ENCODE measurements at places on chromosomes 3 and 15.
A peak's percentile ranks its signal among the peaks of the same experiment; 100 is the strongest.

DNA sequence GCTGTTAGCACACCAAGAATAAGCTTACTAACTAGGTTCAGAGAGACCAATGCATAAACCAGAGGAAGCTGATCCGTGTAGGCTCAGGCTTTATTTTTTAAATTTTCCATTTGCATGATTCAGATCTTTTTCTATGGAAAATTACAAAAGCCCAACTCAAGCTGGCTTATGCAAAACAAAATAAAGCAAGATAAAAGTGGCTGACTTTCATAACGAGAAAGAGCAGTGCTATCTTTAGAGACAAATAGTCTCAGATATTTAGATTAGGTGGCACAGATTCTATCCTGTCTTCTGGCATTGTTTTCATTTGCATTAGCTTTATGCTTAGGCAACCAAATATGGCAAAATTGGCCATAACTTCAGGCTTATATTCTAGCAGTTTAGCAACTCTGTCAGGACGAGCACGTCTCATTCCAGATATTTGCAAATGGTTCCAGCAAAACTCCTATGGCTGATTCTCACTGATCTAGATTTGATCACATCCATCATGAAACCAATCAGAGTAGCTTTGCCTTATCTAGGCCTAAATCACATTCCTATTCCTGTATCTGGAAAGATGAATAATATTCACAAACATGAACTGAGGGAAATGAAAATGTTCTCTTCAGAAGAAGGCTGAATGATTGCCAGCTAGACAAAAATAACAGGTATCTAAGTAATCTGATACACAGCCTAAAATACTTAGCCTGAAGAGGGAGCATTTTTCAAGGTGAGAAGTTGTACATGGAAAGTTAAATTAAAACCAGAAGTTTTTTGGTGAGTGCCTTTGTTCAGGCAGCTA is 216.4 kb upstream of the DPPA4 start:
- DNase-seq = no peak

DNA sequence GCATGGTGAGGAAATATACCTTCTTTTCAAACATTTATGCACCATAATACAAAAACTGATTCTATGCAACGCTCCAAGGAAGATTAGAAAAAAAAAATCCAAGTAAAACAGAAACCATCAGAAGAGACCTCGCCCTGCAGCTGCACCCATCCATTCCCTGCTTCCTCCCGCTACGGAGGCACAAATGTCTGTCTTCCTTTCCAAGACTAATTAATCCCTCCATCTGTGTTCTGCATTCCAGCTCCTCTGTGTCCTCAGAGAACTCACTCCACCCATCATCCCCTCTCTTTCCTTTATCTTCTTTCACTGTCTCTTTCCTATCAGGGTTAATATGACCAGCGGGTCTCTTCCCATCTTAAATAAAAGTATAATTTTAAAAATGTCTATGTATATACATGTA is 196.1 kb downstream of the ADAMTSL3 start:
- no peak for DNase-seq

DNA sequence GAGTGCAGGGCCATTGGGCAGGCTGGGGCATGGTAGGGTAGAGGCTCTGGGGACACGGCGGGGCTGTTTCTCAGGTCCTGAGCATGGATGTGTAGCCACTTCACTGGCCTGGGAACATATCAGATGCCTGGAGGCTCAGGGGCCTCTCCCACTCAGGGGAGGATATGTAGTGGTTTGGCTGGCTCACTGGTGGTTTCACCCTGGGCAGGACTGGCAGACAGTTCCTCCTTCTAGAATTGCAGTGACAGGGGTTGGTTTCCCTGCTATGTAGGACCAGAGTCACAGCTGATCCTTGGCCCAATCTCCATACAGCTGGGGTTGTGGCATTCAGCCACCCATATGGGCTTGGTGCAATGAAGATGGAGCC is 4.8 kb upstream of the ARHGAP31 start:
- no peak for DNase-seq

DNA sequence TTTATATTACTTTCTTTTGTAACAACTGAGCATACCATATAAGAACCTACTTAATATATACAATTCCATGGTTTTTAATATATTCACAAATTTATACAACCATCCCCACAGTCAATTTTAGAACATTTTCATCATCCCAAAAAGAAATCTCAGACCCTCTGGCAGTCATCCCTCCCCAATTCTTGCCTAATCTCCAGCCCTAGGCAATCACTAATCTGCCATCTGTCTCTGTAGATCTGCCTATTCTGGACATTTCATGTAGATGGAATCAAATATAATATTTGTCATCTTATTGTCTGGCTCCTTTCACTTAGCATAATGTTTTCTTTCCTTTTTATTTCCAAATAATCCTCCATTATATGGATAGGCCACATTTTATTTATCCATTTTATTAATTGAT is 92.5 kb downstream of the LARS2 start:
- no peak for DNase-seq

DNA sequence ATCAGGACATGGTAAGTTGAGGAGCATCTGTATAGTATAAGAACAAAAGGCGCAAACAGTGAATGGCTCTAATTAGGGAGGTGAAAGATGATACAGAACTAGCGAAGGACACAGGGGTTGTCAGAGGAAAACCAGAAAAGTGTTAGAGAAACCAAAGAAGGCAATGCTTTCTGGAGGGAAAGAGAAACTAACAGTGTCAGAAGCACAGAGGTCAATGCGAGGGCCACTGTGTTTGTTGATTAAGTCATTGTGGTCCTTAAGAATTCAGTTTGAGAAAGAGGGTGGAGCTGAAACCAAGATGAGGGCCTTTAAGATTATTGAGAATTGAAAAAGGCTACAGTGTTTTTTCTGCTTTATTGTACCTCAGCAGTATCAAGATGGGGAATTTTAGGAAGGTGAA is 28.8 kb downstream of the ATG7 start:
- DNase-seq = no peak

DNA sequence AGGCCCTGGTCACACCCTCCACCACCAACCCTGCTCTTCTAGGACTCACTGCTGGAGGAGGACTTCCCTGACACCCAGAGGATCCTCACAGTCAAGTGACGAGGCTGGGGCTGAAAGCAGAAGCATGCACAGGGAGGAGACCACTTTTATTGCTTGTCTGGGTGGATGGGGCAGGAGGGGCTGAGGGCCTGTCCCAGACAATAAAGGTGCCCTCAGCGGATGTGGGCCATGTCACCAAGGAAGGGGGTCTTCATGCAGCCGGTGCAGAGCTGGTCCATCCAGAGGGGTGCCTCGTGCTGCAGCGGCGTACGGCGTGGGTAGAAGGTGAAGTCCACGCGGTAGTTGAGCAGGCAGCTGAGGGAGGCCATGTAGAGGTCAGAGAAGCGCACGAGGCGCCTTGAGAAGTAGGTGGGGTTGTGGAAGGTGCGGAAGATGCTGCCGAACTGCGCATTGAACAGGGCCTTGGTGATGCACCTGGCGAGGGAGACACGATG is 9.4 kb downstream of the NT5DC2 start:
- no peak for DNase-seq

DNA sequence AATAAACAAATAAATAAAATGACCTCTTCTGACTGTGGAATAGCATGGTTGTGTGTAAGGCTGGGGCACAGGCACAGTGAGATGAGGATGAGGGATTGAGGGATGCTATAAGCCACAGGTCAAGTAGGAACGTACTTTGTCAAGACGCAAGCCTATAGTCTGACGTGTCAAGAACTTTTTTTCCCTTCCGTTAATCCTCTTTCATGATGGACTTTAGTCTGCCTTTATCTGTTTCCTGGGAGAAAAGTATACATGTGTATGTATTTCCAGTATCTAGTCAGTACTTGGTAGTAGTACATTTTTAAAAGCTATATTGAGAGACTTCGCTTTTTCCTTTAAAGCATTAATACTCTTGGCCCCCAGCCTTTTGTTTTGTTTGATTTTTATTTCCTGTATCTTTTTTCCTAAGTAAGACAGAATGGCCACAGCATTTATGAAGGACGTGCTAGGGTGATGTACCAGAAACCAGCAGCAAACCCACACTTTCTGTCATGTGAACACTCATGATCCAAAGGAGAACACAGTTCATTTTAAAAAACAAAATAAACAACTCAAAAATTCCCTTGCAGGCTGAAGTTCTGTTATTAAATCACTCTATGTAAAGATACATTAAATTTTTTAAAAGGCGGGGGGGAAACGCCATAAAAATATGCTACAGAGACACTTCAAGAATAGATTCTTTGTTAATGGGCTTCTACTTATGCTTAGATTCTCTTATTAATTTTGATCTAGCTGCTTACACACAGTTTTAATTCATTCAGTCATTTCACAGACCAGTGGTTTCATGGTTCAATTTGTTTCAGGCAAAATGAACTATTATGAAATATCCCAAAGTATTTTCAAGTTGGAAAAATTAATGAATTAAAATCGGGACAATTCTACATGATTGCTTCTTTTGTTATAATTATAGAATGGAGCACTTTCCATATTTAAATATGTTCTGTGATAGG is 114.7 kb downstream of the SNRK start:
- DNase-seq = no peak

GRCh38 chr3:47443611-47443995 is 32.1 kb downstream of the SCAP start:
- no peak for DNase-seq

- no peak for DNase-seq
Measured at GRCh38 chr3:161274691-161275298, 53.7 kb downstream of the NMD3 start.

DNA sequence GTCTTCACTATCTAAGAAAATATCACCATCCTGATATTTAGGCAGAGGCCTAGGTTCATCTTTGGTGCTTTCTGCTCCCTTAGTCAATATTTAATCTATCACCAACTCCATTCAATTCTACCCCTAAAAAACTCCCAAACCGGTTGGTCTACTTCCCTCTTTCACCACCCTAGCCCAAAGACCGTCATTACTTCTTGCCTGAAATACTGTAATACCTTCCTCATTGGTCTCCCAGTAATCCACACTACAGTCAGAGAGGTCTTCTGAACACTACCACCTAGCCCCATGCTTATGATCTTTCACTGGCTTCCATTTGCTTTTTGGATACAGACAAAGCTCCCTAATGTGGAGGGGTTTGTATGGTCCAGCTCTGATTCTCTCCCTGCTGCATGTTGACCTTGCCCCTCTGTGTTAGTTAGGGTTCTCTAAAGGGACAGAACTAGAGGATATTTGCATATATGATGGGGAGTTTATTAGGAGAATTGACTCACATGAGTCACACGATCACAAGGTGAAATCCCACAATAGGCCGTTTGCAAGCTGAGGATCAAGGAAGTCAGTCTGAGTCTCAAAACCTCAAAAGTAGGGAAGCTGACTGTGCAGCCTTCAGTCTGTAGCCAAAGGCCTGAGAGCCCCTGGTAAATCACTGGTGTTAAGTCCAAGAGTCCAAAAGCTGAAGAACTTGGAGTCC is 36.4 kb upstream of the ATP2C1 start:
- DNase-seq = no peak

- DNase-seq = no peak
Measured at GRCh38 chr3:177565981-177566380, 368.7 kb upstream of the TBL1XR1 start.

DNA sequence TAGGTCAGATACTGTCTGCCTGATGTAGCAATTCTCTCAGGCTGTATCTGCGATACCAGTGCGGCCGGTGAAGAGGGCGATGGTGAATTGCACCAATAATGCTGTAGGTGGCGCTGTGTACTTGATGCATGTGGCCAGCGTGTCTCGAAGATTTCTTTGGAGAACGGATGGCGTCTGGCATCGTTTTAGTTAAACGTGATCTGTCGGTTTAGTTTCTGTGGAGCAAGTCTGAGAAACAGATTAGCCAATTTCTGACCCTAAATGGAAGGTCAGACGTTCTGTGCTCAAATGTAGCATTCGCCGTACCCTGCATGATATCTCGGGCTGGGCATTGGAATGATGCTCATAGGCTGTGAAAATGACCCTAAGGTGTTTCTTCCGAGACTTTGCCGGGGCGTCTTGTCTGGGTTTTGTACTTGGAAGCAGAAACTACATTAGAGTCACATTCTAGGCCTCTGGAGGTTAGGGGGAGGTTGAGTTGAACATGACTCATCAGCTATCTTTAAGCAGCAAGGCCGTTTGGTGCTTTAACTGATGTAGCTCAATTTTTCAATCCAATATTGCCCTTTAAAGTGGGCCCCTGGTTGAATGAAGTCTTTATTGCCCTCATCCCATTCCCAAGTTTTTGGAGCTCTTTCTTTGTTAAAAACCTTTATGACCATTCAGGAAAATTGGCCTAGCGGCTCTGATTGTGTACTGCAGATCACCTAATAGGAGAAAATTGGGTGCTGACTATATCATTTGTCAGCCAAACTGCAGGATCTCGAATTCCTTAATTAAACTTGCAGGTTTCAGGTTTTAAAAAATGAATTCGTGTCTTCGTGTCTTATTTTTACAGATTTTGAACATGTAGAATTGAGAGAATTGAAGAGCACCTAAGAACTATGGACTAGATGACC is 80.0 kb downstream of the SQOR start:
- no peak for DNase-seq

GRCh38 chr15:40506964-40507571 is 36.3 kb downstream of the CHST14 start:
- DNase-seq = peak; percentile 40

GRCh38 chr3:82978368-82978767 is 1216.9 kb upstream of the GBE1 start:
- DNase-seq = no peak

DNA sequence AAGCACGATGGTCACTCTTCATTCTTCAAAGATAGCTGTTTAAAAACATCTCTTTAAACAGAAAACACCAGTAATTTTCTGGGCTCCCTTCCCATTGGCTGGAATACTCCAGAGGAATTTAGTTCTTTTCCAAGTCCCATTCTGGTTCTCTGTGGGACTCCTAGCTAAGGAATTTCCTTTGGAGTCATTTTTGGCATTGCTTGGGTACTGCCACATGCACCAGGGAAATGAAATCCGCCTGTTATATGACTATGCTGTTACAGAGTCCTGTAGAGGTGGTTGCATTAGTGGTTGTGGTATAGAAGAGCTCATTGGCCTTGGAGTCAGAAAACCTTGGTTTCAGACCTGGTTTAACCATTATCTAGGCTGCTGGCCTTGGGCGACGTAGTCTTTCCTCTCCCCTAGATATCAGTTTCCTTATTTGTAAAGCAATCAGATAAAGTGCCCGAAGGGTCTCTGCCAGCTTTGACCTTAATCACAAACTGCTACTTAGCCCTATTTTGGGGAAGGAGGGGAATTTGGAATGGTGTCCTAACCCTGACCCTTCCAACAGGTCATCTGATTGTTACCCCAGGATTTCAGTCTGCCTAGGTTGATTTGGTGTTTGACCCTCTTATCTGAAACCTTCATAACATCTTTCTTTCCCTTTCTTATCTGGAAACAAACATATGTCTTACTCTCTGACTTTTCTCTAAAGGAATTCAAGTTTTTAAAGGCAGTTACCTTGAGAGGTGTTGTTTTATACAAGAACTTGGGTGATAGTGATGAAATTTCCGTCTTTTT is 13.4 kb downstream of the RTP1 start:
- DNase-seq = no peak

GRCh38 chr3:99817047-99817436 is 620 bp upstream of the CMSS1 start:
- no peak for DNase-seq

GRCh38 chr15:83943043-83943442 is 289.1 kb downstream of the ADAMTSL3 start:
- DNase-seq = no peak

- DNase-seq = no peak
Measured at GRCh38 chr3:194867270-194867983, 181.7 kb downstream of the FAM43A start.

Data from stimulated activated CD4-positive, alpha-beta T cell treated with anti-CD3 and anti-CD28 coated beads, Interleukin-15, amount 100 ng/mL, for 1 hour (primary cell).